ENCODE measurements at places on chromosomes 2 and 18.

DNA sequence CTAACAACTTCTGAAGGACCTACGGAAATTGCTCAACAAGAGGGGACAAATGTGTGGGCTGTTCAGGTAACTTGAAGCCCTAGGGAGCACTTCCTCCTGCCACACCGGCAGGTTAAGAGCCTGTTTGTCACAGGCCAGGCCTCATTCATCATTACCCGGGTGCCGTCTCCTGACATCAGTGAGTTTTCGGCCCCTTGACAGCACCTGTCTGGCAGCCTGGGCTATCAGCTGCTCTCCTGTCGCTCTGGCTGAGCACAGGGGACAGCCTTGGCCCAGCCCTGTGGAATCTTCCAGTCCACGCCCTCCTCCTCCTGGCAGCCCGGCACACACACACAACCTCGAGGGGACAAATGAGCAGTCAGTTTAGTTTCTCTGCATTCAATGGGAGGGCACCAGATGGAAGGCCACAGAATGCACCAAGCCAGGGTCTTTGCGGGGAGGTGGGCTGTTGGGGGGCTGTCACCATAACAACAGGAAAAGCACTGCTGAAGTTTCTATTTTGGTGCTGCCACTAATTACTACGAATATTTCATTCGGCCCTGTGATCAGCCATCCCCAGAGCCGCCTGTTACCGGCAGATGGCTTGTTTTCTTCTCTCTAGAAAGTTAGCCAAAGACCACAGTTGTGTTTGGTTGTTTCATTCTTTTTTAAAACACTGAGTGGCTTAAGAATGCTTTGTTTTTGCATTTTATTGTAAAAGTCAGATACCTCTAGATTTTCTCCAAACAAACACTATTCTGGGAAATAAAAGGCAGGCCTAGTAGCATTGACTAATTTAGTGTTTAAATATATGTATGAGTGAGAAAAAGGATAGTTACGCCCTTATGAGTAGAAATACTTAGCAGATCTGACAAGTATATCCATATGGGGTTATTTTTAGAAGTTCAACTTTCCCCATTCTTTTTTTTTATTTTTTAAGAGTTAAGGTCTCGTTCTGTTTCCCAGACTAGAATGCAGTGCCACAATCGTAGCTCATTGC lies 189.9 kb upstream of the NDUFV2 start:
- DNase-seq, result peak; percentile 73

DNA sequence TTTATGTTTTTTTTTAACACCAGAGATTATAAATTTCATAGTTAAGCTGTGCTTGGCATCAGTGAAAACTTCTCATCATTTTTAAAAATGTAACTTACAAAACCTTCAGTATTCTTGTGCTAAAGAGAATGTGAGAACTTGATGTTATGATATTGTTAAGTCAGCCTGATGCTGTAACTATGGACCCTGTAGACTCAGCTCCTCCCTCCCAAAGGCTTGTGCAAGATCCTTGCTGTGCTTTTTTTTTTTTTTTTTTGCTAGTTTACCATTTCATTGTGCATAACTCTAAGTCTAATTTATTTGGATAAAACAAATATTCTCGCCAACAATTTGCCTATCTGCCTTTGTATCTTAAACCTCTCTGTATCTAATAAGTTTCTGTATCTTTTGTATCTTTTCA lies 12.9 kb upstream of the TFPI start:
- DNase-seq, result no peak

DNA sequence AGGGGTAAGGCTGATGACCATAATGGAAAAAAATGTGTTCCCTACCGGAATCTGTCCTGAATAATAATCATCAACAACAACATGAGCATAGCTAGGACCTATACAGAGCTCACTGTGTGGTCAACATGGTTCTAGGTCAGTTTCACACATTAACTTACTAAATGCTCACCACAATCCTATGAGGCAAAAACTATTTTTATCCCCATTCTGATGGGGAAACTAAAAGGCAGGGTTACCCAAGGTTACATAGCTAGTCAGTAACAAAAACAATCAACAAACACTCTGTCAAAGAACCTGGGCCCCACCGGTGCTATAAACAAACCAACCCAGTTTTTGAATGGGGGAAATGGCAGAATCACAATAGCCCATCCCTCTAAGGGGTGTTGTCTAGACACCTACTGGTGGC lies 40.1 kb downstream of the AOX1 start:
- DNase-seq, result no peak

DNA sequence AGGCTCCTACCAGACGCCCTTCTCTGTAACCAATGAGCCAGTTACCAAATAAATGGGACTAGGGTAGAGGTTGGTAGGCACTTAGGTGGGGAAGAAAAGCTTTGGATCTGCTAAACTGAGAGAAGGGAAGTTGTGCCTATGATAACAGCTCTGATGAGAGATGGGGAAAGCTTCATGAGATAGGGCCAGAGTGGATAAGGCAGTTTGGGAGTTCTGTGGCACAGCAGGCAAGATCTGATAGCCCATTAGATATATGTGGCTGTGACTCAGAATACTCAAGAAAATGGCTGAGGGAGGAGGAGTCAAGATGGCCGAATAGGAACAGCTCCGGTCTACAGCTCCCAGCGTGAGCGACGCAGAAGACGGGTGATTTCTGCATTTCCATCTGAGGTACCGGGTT lies 99.8 kb downstream of the PDE11A start:
- DNase-seq, result no peak

GRCh38 chr2:37873749-37874330 lies 51.2 kb upstream of the RMDN2 start:
- DNase-seq, result no peak

GRCh38 chr18:9823805-9824473 lies 61.8 kb upstream of the TXNDC2 start:
- no peak for DNase-seq

GRCh38 chr2:163692611-163693482 lies 43.0 kb downstream of the FIGN start:
- no peak for DNase-seq

DNA sequence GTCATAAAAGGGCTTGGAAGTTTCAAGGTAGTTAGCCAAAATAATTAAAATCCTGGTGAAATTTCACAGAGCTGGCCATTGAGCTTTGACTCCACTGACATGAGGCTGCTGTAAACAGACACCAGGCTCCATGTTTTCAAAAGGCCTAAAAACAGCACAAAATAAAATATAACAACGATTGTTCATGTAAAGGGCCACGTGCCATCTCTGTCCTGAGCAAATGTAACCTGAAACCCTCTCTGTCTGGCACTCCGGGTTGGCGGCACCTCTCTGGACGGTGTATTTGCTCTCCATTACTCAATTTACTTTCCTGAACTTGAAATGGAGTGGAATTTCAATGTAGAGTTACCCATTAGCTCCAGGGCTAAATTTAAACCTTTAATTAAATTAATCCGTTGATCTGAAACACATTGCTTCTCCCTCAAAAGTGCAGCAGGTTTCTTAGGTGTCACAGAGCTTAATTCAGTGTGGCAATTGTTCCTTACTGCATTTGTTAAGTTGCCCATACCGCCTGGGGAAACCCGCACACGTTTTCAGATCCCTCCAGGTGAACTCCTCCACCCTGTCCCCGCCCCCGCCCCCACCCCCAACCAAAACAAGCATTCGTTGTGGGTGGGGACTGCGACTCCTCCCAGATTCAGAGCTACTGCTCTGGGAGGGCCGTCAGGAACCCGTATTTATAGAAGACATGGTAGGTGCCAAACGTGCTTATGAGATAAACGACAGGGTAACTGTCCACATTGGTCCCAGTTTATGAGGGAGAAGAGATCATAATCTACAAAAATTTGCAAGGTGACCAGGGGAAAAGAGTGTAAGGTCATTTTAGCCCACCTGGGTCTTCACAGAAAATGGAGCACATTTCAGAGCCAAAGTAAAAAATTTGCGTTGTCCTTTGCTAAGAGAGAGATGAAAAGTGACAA lies 1.2 kb upstream of the CABLES1 start:
- DNase-seq, result peak; percentile 56

DNA sequence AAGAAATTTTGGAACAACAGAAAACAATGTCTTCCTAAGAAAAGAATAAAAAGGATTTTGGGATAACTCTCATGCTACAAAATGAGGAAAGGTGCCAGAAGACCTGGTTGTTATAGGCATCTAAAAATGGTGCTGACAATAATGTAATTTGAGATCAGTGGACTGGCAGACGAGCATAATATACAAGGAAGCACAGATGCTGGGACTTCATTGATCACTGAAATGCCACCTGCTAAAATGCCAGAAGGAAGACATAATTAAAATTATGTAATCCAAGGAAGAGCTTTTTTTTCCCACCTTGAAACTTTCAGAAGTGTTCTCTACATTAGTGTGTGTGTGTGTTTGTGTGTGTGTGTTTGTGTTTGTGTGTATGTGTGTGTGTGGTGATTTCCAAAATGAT lies 535.9 kb downstream of the XIRP2 start:
- DNase-seq, result no peak

- DNase-seq, result peak; percentile 10
These were observed 34.1 kb upstream of the GNAL start for GRCh38 chr18:11654736-11655605.

- no peak for DNase-seq
These were observed 91.3 kb upstream of the GLS start for GRCh38 chr2:190789074-190790004.

DNA sequence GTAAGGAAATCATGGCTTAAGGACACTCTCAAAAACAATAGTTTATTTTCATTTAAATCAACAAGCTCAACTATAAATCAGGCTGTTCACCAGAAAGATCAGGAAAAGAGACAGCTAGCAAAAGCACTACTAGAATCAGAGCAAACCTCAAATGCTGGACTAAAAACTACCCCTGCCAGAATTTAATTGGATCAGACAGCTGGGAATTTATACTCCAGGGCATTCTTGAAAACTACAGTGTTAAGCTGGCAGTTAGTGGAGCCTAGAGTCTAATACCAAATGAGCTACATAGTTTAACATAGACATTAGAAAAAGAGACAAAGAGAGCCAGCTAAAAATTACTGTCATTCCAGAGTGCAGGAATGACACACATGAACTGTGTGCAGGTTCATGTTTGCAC lies 1016.4 kb upstream of the CRIM1 start:
- DNase-seq, result no peak

- DNase-seq, result no peak
These were observed 33.9 kb downstream of the FANCL start for GRCh38 chr2:58207189-58207588.

- DNase-seq, result no peak
These were observed 469.3 kb downstream of the PLCL1 start for GRCh38 chr2:198273660-198274059.

GRCh38 chr2:224208443-224208842 lies 169.4 kb upstream of the SERPINE2 start:
- no peak for DNase-seq

DNA sequence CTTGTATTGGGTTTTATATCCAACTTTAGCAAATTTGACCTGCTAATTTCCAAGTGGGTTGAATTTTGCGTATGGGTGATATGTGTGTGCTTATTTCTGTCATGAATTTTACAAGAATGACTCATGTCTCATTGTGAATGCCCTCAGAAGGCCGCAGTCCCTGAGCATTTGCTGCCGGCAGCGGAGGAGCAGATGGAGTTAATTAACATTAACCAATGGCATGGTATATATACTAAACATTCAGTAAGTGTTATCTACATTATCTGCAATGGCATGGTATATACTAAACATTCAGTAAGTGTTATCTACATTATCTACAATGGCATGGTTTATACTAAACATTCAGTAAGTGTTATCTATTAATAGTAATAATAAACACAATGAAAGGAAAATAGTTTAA lies 90.1 kb downstream of the DOK6 start:
- DNase-seq, result no peak

GRCh38 chr18:77749089-77749488 lies 499.4 kb downstream of the GALR1 start:
- DNase-seq, result no peak

GRCh38 chr2:120596990-120597594 lies 138.6 kb upstream of the GLI2 start:
- no peak for DNase-seq

DNA sequence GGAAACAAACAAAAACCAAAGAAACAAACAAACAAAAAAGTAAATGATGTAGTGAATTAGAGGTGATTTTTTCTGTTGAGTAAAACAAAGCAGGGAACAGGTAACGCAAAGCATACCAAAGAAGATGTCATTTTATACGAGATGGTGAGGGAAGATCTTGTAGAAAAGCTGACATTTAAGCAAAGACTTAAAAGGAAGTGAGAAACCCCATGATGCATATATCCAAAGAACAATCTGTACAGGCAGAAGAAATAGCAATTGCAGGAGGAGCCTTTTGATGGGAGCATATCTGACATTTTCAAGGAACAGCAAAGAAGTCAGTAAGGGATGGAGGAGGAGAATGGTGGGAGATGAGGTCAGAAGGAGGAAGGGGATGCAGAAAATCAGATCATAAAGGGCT lies 63.0 kb downstream of the KIDINS220 start:
- no peak for DNase-seq

GRCh38 chr2:152609154-152609553 lies 108.1 kb downstream of the PRPF40A start:
- DNase-seq, result no peak

DNA sequence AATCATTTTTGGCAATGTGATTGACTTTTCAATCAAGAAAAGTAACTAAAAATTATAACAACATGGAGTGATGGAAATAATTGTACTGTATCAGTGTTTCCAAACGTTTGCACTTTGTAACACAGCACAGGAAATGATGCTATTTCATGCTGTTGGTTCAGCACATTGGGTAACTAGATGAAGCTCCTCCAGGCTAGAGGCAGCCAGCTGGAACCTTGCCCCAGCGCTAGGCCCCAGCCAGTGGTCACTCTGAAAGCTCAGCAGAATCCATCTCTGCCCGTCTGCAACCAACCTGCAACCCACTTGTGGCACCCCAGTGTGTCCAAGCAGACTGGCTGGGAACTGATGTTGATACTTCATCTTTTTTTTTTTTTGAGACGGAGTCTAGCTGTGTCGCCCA lies 15.3 kb downstream of the UNC50 start:
- DNase-seq, result no peak

GRCh38 chr2:68193144-68193543 lies 35.5 kb downstream of the PNO1 start:
- DNase-seq, result no peak

GRCh38 chr18:56570978-56571377 lies 67.4 kb downstream of the TXNL1 start:
- DNase-seq, result no peak

DNA sequence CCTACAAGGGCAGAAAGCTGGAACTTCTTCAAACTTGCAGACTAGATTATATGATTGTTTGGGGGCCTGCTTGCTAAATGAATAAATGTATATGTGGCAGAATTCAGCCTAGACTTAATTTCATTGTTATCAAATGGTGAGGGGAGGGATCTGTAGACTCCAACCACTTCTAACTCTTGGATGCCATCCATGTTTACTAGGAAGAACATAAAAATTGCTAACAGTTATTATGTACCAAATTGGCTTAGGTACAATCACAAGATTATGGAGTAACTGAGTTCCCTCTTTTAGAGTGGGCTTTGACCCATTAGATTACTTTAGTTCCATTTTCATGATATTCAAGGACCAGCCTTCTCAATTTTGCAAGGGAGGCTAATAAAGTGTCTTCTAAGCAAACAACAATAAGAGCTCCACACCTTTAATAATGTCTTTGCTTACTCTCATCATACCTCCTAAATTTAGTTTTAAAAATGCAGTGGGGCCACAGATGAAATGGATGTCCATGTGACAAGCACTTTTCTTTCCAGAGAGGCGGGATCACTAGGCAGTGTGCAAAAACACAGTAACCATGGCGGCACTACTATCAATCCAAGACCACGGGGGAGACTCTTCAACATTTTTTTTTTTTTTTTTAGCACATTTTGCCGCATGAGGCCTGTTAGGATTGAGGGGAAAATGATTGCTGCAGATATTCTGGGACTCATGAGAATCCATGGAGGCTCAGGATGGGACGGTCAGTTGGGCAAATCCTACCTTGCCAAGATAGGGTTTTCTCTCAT lies 217.6 kb upstream of the SPRED2 start:
- no peak for DNase-seq

All from naive B cell (primary cell).